ENCODE measurements at places on chromosomes 12 and 14. TPM values are rescaled to one million over a fixed set of nuclear protein-coding genes. Genes with fewer than 3 reads are reported as not detected.
A peak's percentile ranks its signal among the peaks of the same experiment; 100 is the strongest.

PROX2 gene
- polyA plus RNA-seq, result 0.22 TPM

FOXN4 gene
- polyA plus RNA-seq, result 0.34 TPM

TTC7B gene
- 37.8 TPM for polyA plus RNA-seq

SOAT2 gene
- polyA plus RNA-seq, result 0.33 TPM

DNA sequence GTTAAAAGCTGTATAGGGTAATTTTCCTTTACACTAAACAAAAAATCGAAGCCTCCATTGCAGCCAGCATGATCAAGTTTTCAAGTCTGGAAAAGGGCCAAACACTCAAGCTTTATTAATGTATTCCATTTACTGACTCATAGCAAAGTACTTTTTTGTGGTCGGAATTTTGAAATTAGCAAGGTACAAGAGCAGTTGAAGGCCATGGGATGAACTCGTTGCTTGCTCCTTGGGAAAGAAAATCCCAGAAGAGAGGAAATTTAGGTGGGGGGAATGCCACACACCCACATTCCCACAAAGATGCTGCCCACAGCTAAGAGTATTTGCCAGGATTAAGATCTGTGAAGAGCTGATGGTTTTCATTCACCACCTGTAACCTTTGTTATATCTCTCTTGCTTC lies 333.7 kb downstream of the EGLN3 start:
- no peak for DNase-seq

GRCh38 chr12:5012337-5012736 lies 31.3 kb upstream of the KCNA5 start:
- no peak for DNase-seq

DNA sequence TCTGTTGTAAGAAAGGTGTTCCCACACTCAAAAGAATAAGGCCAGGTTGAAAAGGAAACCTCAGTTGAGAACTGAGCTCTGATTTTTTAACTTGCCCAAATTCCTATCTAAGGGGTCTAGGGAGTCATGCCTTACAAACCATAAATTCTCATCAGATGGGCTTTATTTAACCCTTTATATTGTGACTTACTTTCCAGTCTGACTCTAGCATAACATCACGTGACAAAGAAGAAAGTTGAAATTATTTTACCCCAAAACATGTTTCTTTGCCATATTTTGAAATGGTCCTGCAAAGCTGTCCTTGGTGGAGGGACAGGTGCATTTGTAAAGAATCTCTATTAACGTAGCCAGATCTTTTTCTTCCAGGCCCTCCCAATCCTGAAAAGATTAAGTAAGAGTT lies 411.7 kb downstream of the GALC start:
- no peak for DNase-seq

- no peak for DNase-seq
These were observed 65.9 kb downstream of the NOVA1 start for GRCh38 chr14:26531894-26532293.

GRCh38 chr12:30136696-30137095 lies 353.0 kb upstream of the TMTC1 start:
- no peak for DNase-seq

DNA sequence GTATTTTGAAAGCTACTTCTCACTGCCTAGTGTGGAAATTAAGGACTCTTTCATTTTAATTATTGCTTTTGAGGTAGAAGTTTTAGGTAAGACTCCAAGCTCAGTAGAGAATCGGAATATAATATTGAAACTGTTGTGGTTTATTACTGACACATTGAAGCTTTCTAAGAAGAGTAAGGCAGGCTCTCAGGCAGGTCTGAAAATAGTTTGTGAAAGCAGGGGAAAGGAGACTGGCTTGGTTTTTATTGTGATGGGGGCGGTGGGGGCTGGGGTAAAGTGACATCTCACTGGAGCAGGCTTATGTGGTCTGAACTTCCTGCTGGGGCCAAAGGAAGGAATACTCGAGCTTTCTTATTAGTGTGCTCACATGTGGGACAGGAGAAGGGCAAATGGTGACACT lies 79.5 kb downstream of the OTOGL start:
- DNase-seq, result no peak

DNA sequence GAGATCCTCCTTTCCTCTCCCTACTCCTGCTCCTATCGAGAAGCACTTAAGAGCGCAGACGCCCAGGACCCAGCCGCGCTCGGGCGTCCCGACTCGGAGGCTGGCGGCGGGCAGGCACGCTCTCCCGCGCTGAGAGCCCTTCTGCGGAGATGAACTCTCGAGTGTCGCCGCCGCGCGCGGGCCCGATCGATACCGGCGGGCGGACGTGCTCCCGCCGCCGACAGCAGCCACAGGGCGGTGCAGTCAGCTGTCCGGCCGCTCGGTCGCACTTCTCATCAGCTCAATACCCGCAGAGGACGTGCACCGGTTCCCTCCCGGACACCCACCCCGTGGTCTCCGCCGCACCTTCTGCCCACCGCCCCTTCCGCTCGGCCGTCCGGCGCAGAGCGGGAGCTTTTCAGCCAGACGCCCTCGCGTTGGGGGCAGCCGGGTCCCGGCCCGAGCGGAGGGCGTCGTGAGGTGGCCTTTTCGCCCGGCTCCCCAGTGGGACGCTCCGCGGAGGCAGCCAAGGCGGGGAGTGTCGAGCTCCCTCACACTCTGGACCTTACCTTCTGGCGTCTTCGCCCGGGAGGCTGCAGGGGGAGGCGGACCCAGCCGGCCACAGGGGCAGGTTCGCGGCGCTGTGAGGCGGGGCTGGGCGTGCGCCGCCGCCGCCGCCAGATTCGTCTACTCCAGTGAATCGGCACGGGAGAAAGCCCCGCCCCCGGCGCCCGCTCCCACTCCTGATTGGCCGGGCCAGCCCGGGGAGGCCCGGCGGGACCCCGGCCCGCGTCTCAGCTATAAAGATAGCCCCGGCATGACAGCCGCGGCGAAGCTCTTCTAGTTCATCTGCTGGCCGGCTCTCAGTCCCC lies at the start of gene INSM2:
INSM2 (plus strand) TSS at position 808 of the 851 bp plus-strand sequence. CDS start 89 bp downstream, outside the sequence.
- DNase-seq, result peak; percentile 7

- no peak for DNase-seq
These were observed 8.9 kb upstream of the B4GALNT1 start for GRCh38 chr12:57641699-57642442.

GRCh38 chr12:64735442-64735841 lies 23.8 kb downstream of the GNS start:
- DNase-seq, result no peak

- no peak for DNase-seq
These were observed 15.0 kb downstream of the POLE start for GRCh38 chr12:132672116-132672515.

DNA sequence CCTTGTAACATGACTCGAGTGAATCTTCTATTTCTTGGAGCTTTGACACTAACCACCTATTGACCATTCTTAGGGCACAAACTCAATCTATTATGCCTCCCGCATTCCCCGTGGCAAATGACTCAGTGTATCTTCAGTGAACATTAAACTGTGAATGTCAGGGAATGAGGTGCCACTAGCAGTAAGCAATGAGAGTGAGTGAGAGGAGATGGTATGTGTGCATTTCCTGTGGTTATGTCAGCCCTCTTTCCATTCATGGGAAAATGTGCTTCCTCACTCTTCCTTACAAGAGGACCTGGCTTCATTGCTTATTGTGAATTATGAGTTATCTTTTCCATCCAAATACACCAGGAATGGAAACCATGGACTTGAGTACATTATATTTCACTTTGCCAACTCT lies 229.2 kb downstream of the EMP1 start:
- no peak for DNase-seq

DNA sequence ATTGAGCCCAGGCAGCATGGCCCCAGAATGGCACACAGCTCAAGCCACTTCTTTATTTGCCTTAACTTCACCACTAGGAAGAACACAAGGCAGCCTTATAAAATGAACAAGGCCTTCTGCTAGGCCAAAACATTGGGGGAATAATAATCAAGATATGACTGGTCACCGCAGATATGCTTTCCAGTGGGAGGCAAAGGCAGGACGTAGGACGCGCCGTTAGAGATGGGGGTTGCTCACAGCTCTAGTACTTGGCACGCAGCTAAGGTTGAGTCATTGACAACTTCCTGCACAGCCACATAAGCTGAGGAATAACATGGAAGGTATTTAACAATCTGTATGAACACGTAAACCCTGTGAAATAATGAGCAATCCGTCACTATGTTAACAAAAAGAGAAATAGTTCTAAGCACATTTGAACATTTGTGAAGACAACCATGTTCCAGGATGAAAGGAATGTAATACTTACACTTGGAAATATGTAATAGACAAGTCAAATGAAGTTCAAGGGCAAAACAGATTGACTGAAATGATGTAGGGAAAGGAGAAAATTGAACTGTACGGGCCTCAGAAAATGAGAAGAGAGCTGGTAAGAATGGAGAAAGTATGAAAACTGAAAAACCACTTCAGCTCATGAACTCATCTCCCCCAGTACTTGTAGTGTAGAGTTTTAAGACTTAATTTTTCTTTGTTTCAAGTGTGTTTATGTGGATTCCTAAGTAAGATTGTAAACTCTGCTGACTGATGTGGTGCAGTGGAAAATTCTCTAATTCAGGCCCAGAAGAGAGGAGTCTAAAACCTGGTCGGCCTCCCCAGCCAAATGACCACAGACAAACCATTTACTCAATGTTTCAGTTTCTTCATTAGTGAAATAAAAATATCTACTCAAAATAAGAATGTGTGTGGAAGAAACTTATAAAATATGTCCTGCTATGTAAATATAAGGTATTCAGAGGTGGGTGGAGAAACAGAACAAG lies 59.3 kb upstream of the CCDC91 start:
- no peak for DNase-seq

- DNase-seq, result no peak
These were observed 111.4 kb downstream of the FOXA1 start for GRCh38 chr14:37483672-37484071.

DNA sequence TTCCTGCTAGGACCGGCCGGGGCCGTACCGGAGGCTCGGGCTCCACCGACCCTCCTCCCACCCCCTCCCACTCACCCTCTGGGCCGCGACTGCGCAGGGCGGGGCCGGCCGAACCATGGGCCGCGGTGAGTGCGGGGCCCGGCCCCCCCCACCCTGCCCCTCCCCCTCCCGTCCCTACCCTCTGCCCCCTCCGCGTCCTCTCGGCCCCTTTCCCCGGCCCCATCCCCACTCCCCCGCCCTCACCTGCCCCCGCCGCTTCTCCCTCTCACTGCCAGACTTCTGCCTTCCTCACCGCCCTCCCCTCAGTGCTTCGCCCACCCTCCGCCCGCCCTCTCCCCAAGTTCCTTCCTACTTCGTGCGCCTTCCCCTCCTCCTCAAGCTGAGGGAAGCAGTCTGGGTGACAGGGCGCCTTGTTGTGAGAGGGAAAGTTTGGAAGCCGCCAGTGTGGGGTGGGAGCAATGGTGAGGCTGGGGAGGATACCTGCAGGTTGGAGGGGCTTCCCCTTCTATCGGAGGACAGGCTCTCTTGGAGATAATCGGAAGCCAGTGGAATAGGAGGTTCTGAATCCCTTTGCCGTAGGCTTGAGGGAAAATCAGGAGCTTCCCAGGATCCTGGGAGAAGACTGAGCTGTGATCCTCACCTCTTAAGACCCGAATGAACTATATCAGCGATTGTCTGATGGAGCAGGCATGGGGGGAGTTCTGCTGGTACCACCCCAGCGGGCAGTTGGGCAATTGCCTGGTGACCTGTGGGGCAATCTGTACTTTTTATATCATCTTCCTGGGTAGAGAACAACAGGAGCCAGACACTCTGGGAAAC lies 472 bp downstream of the MBD6 start:
- peak; percentile 74 for DNase-seq

DNA sequence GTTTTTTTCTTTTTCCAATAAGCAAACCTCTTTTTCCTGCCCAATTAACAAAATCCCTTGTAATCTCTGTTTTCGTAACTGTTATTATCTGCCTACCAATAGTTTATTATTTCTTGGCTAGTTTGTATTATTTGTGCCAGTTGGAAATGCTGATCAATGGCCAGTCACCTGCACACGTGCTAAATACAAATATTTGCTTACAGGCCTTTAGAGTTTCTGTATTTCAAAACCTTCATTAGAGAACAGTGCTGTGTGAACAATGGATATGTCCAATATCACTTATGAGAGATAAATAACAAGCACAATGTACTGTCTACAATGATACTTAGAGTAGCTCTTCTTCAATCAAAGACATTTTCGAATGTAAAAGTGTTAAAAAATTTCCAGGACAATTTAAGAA lies 10.8 kb upstream of the DYRK2 start:
- no peak for DNase-seq
